Effector CD8-positive, alpha-beta T cell (primary cell): ENCODE measurements at places on chromosomes 4 and X.

GRCh38 chr4:163042306-163042705, 124.4 kb downstream of the NAF1 start:
- DNase-seq: no peak

GRCh38 chr4:8202108-8203051, 3.3 kb downstream of the SH3TC1 start:
- no peak for DNase-seq

DNA sequence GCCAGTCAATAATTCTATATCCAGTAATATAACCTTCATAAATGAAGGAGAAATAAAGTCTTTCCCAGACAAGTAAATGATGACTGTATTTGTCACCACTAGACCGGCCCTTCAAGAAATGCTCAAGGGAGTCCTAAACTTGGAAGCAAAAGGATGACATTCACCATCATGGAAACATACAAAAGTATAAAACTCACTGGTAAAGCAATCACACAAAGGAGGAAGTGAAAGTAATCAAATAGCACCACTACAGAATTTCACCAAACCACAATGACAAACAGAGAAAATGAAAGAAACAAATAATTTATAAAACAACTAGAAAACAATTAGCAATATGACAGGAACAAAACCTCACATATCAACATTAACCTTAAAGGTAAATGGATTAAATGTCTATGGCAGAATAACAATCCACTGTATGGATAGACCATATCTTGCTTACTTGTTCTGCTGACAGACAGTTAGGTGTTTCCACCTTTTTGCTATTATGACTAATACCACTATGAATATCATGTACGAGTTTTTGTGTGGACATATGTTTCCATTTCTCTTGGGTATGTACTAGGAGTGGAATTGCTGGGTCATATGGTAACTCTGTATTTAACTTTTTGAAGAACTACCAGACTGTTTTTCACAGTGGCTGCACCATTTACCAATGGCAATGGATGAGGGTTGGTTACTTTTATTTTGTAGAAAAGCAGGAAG, 44.9 kb downstream of the NAT8L start:
- no peak for DNase-seq

DNA sequence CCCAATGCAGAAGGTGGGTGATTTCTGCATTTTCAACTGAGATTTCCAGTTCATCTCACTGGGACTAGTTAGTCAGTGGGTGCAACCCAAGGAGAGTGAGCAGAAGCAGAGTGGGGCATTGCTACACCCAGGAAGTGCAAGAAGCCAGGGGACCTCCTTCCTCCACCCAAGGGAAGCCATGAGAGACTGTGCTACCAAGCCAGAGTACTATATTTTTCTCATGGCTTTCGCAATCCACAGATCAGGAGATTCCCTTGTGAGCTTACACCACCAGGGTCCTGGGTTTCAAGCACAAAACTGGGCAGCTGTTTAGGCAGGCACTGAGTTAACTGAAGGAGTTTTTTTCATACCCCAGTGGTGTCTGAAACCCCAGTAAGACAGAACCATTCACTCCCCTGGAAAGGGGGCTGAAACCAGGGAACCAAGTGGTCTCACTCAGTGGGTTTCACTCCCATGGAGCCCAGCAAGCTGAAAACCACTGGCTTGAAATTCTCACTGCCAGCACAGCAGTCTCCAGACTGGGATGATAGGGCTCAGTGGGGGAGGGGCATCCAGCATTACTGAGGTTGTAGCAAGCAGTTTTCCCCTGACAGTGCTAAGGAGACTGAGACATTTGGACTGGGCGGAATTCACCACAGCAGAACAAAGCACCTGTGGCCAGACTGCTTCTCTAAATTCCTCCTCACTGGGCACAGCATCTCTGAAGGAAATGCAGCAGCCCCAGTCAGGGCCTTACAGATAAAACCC, 903.4 kb downstream of the TECRL start:
- no peak for DNase-seq

- no peak for DNase-seq
Observed at GRCh38 chr4:3066836-3067400, 7.4 kb downstream of the HTT-AS start.

DNA sequence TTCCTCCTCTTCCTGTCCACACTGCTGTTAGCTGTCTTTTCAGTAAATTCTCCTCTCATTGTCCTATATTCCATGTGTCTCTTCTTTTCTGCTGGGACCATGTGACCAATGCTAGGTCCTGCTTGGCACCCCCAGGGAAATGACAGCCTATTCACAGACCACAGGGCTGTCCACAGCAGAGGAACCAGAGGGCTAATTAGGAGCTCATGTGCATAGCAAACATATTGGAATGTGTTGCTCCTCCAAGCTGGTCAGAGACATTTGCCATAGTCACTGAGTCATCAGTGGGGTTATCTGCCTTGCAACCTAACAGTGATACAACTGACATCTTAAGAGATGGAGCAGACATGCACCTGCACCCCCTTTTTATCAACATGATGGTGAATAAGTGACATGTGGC, 67.9 kb upstream of the PUDP start:
- no peak for DNase-seq

- DNase-seq: no peak
Observed at GRCh38 chr4:187491959-187492358, 503.6 kb upstream of the ZFP42 start.

DNA sequence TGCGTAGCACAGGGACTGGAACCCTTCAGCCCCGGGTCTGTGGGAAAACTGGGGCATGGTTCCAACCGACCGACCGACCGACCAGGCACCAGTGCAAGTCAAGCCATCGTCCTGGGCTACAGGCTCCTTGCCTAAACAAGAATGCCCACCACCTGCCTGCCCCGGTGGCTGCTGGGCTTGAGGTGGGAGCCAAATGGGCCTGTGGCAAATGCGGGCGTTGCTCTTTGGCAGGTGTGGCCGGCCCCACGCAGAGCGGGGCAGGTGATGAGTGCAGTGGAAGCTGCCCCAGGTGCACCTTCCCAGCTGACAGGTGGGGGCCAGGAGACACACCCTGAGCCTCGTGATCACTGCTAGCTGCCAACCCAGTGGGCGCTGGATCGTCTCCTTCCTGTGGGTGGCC, 77.9 kb downstream of the MTMR1 start:
- DNase-seq: no peak

DNA sequence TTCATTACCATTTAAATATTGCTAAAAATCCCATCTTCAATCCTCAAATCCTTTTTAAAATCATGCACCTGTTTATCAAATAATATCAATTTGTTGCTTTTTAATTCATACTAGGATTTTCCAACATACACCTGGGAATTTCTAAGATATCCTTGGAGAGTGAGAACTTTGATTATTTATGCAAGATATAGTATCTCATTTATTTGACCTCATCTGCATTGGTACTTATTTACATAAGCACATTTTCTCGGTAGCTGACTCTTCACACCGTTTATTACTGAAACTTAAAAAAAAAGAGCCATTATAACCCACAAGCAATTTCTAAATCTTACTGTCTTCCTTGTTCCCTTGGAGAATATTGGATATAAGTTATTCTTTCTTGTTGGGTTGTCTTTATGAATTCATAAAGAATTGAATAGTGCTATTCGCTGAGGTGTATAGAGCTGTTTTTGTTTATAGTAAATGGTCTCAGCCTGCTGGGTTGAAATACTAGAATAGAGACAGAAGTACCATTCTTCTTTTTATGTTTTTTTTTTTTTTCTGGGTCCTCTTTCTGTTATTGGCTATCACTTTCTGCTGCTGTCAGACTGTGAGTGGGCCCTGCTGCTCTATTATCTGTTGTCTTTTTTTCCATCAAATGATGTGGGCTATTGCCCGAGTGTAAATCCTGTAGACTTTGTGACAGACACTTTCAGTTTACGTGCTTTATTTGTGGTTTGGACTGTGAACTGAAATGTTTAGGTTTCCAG, 2.9 kb downstream of the UGT8 start:
- no peak for DNase-seq

- DNase-seq: no peak
Observed at GRCh38 chrX:73289039-73289438, 74.4 kb upstream of the NAP1L2 start.

GRCh38 chrX:15158736-15159406, 111.0 kb downstream of the ASB9 start:
- no peak for DNase-seq

DNA sequence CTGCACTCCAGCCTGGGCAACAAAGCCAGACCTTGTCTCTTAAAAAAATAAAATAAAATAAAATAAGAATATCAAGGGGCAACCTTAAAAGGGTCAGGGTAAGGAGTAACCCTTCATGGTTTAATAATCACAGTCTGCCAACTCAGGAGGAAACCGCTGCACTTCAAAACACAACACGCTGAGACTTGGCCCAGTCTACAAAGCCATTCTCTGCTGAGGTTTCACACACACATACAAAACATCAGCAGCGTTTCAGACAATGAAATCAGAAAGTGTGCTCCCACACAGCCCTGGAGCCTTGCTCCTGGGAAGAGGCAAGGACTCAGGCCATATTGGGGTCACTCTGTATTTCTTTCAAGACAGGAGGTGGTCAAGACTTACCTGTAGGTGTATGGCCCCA, 18.3 kb downstream of the SCARB2 start:
- no peak for DNase-seq

DNA sequence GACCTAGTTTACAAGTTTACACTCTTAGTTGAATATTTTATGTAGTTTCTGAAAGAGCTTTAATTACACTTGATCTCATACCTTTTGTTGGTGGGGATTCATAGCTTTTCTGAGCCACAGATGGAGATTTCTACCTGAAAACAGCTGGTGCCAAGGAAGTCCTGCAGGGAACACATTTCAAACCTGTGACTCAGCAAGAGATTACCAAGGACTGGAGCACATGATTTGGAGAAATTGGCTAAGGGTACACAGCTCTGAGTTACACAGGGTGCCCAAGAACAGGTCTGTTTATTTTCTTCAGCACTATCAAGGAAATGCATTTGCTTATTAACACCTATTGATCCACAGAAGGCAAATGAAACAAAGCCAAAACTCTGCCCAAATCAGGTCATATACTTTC, 691.5 kb downstream of the KCTD8 start:
- no peak for DNase-seq

- DNase-seq: no peak
Observed at GRCh38 chr4:176383273-176384077, 63.7 kb downstream of the SPCS3 start.

GRCh38 chrX:123138473-123138872, 45.6 kb upstream of the GRIA3 start:
- DNase-seq: no peak

GRCh38 chr4:41548305-41548880, 10.4 kb downstream of the LIMCH1 start:
- no peak for DNase-seq

DNA sequence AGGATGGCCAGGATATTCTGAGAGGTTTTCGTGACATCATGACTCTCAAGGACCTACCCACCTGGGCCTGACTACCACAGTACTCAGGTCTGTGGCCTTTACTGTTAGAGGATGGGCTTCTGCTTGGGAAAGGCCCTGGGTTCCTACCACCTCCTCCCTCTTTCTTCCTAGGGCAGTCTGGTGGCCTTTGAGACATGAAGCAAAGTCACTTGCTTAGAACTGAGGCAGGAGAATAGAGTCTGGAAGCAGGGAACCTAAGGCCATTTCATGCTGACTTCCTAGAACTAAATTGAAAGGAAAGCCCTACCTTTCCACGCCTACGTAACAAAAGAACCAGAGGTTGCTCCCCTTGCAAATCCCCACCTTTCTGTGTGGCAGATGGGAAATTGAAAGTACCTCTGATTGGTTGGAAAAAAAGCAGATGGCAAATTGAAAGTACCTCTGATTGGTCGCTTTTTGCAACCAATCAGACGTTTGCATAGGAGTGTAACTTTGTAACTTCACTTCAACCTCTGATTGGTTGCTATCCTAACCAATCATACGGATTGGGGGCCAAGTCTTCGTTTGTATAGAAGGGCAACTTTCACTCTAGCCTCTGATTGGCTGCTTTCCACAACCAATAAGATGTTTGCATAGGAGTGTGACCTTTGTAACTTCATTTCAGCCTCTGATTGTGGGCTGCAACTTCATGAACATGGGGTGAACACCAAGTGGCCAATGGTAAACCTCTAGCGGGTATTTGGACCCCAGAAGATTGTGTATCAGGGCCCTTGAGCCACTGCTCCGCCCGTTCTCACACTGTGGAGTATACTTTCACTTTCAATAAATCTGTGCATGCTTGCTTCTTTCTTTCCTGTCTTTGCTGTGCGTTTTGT, 9.9 kb upstream of the AKAP14 start:
- DNase-seq: no peak

- no peak for DNase-seq
Observed at GRCh38 chr4:77433418-77433733, 172.2 kb upstream of the CXCL13 start.

GRCh38 chrX:151789179-151789800, 54.7 kb downstream of the CNGA2 start:
- DNase-seq: no peak

DNA sequence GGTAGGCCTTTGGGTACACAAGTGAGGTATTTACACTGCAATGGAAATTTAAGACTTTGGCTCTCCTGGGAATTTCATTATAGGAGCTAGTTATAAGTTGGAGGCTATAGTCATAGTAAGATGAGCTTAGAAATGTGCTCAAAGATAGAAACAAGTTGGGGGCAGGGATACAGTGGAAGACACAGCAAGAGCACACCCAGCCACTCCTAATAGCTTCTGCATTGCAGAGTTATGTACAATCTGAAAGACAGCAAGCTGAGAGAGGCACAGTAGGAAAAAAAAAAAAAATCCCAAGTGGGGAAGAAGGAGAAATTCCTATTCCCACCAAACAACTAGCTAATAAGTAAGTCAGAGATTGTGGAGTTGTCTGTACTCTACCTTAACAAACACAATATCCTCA, 41.9 kb upstream of the TAF9B start:
- no peak for DNase-seq

GRCh38 chrX:136643243-136643642, 4.7 kb upstream of the CD40LG start:
- DNase-seq: no peak

DNA sequence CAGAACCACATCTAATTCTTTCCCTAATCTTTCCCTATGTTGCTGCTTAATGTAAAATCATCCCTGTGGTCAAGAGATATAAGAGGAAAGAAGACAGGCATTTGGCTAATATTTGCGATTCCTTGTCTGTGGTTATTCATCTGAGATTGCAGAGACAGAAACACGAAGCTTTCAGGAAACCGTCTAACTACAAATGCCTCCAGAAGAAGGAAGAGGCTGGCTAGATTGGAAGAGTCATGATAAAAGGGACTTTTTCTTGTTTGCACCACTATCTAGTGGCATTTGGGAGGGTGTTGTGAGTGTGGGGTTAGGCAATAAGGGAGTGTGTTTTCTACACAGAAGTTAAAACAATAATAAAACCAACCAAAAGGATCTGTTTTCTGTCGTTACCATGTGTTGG, 43.9 kb downstream of the TMEM154 start:
- DNase-seq: no peak

GRCh38 chr4:52868133-52868532, 6.0 kb downstream of the RASL11B start:
- DNase-seq: no peak

- DNase-seq: no peak
Observed at GRCh38 chr4:82776925-82777542, 21.6 kb downstream of the SCD5 start.

DNA sequence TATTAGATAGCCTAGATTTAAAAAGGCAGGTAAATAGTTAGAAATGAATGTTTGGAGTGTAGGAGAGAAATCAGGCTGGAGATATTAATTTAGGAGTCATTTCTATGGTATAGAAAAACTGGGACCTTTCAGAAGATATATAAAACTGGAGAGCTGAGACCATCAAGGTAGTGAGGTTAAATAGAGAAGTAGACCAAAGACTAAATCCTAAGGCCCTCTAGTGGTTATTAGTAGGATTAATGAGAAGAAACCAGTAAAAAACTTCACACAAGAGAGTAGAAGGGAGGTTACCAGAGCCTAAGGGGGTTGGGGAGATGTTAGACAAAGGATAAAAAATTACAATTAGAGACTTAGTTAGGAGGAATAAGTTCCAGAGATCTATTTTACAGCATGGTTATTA, 351.0 kb upstream of the SPANXN1 start:
- DNase-seq: no peak
